ENCODE measurements at places on chromosomes 4 and X.

DNA sequence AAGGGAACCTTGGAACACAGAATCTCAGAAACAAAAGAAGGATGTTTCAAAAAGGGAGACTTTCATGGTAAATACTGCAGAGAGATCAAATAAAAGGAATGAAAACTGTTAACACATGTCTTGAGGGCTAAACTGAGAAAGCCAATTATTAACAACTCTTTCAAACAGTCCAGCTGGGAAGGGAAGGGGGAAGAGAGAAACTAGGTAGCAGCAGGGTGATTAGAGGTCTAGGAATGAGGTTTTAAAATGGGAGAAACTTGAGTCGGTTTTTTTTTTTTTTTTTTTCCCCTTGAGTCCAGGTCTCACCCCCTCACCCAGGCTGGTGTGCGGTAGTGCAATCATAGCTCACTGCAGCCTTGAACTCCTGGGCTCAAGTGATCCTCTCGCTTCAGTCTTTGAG lies 4.3 kb downstream of the BCLAF3 start:
- no peak for DNase-seq

DNA sequence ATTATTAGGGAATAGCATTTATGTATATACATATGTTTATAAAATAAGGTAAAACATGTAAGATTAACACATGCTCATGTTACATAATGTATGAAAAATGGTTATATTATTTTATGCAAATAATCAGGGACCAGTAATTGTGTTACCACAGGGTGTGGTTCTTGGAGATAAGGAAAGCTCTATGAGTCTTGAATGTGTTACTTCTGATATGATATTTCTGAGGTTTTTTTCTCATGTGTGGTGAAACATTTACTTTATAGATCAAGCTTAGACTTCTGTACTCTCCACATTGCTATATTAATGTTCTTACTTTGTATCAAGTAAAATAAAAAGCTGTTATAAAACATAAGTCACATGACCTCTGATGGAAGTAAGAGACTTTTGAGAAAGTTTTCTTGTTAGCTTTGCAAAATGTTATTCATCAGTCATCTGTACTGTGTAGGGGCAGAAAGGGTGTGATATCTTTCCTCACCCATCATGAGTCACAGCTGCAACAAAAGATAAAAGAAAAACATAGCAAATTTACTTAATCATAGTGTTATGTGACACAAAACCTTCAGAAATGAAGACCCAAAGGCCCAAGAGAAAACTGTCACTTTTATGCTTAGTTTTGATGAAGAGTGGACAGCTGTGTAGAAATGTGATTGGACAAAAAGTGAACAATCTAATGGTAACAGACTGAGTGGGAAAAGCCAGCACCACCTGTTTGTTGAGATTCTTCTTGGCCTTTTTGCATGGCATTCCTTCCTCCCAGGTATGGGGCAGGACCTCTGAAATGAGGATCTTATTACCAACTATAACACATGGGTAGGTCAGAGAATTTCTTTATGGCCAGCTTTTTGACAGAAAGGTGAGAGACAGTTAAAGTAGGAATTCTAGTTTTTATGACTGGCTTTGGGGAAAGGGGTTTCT lies 632.3 kb downstream of the PDHA2 start:
- DNase-seq, result no peak

- DNase-seq, result no peak
Observed at GRCh38 chr4:56164907-56165306, 216.2 kb downstream of the CEP135 start.

- DNase-seq, result peak; percentile 33
Observed at GRCh38 chr4:80361329-80361900, 25.9 kb downstream of the CFAP299 start.

DNA sequence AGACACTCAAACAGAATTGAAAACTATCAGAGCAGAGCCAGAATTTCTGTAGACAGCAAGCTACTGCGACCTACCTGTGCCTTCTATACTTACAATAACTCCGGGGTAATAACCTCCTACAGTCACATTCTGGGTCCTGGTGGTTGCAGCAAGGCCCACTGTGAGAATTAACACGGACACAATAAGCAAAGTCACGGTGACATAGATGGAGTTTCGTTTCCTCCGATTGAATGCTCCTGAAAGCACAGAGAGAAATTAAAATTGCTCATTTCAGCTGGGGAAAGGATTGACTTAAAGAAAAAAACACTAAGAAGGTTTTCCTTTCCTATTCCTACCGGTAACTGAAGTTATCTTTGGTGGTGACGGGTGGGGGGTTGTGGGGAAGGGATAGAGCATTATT lies 7.0 kb downstream of the TMEM255A start:
- no peak for DNase-seq

GRCh38 chr4:13537011-13537831 lies 7.1 kb downstream of the NKX3-2 start:
- no peak for DNase-seq

- no peak for DNase-seq
Observed at GRCh38 chr4:81505004-81505598, 33.4 kb upstream of the RASGEF1B start.
